Dermis microvascular lymphatic vessel endothelial cell (primary cell): ENCODE measurements at places on chromosomes 5 and 9.

GRCh38 chr9:116574027-116574679 is 113.0 kb upstream of the TRIM32 start:
- no peak for DNase-seq

DNA sequence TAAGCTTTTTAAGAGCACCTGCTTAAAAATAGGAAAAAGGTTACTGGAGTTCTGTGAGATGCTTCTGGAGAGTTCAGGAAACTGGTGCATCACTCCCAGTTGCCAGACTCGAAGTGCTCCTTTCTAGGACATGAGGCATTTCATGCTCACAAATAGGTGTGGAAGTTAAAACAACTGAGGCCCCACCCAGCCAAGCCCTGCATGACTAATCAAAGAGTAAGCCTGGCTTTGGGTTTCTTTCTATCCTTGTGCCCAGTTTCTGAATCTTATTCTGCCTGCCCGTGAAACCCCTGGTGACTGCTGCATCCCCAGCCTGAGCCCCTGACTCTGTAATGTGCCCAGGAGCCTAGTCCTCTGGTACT is 7.7 kb downstream of the SPINK9 start:
- no peak for DNase-seq

DNA sequence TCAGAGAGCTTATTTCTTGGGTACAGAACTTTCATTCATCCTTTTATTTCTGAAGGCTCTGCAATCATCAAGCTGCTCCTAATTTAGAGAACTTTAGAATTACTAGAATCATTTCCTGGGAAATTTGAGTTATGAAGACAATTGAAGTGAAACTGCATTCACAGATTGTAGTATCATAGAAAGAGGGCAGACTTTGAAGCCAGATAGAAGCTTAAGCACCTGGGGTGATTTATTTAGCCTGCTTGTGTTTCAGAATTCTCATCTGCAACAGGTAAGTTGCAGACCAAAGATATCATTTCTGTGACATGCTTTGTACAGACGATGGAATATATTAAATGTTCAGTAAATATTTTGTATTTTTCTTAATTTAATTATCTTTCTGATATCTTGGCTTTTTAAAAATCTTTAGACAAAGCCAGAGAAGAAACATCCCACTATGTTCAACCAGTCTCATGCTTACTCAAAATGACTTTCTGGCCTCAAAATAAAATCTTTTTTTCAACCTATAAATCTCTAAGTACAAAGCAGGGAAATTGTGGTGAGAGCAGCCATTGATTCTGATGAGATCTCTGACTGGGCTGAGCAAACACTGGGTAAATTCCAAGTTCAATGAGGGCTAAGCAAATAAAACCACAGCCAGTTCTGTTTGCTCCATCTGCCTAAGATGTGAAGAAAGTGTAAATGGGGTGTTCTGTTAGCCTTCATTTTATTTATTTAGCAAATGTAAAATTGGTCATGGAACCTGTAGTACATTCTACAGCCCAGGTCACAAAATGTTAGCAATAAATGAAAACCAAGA is 264.7 kb upstream of the CCNG1 start:
- DNase-seq: no peak

- no peak for DNase-seq
Observed at GRCh38 chr5:139649082-139649991, 1.2 kb downstream of the CXXC5 start.

- no peak for DNase-seq
Observed at GRCh38 chr9:115764645-115765044, 388.9 kb upstream of the PAPPA start.

DNA sequence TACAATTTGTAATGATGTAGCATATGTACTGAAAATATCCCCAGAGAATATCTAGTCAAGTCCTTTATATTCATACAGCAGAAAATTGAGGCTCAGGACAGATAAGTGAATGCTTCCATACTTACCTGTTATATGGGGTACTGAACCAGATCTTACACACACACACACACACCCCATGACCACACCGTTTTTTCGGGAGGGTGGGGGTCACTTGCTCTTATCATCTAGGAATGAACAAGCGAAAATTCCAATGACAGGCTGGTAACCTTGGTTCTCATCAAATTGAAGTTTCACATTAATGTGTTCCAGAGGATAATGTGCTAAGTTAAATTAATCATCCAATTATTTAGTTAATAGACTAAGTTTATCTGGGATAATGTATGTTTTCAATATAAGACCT is 48.8 kb downstream of the ARL15 start:
- no peak for DNase-seq

- no peak for DNase-seq
Observed at GRCh38 chr9:123284656-123285055, 16.3 kb upstream of the STRBP start.

- DNase-seq: no peak
Observed at GRCh38 chr9:109912726-109913460, 132.9 kb downstream of the PALM2AKAP2 start.

DNA sequence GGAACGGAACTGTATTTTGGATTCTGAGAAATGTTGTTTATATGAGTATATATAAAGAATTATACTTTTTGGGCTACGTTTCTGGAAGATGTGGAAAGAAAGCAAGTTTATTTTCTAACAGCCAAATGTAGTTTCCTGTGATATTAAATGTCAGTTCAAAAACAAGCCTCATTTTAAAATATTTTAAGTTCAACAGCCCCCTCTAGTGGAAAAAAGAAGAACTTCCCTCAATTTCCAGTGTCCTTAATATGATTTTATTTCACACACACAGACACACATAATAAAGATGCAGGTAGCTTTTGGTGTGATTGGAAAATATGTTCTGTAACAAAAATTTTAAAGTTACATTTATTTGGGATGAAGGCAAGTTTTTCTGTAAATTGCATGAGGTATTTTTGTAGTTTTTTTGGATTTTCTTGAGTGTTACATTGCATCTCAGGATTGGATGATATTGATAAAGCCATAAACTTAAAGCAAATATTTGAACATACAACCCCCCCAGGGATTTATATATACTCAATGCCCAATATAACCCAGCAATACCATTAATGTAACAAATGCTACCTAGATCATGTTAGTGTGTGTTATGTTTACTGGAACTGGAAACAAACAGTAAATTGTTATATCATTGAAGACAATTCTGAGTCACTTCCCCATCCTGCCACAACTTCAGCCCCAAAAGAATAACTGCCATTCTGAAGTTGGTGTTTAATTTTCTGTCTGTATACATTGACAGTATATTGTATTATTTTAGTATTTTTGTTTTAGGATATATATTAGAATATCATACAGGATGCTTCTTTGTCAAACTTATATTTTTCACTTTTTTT is 54.0 kb downstream of the CCDC171 start:
- DNase-seq: peak; percentile 41

DNA sequence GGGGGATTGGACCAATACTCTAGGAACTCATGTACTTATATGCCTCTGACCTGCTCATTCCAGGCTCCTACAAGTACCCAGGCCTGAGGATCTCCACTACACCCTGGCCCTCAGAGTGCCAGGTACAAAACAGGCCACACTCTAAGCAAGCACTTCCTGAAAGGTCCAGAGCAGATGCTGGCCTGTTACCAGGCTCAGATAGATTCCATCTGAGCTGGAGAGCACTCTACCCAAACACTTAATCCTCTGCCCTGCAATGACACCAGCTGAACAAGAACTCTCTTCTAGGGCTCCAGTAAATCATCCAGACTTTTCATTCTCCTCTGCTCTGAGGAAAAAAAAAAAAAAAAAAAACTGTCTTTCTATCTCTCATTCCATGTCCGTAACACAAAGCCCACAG is 2.9 kb downstream of the P4HA2 start:
- DNase-seq: no peak

- no peak for DNase-seq
Observed at GRCh38 chr9:136010176-136010575, 49.0 kb upstream of the UBAC1 start.

DNA sequence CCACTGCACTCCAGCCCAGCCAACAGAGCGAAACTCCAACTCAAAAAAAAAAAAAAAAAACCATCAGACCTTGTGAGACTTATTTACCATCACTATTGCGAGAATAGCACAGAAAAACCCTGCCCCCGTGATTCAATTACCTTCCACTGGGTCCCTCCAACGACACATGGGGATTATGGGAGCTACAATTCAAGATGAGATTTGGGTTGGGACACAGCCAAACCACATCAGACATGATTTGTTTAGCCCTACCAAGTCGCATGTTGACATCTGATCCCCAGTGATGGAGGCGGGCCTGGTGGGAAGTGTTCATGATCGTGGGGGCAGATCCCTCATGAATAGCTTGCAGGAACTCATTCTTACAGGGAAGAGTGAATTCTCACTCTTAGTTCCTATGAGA is 26.6 kb downstream of the MYO10 start:
- DNase-seq: no peak

- no peak for DNase-seq
Observed at GRCh38 chr5:858726-859125, 7.9 kb upstream of the ZDHHC11 start.

DNA sequence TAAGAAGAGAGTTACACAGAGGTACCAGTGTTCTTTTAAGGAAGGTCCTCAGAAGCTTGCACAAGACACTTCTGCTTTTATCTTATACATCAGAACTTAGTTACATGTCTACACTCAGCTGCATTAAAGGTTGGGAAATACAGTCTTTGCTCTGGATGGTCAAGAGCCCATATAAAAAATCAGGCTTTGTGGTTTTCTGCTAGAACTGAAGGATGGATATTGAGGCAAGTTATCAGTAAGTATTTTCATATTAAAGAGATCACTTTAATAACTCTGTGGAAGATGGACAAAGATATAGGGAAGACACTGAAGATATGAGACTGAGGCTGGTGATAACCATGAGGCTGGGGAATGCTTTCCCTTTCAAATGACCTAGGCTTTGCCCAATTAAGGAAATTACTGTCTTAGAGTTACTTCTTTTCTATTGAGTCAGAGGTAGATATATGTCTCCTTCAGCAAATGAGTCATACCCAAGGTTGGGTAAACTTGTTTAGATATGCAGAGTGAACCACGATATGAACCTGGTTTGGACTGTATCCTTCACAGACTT is 87.0 kb upstream of the TNC start:
- no peak for DNase-seq

GRCh38 chr5:30693326-30693725 is 500.2 kb upstream of the CDH6 start:
- DNase-seq: no peak

- peak; percentile 33 for DNase-seq
Observed at GRCh38 chr5:10863763-10864383, 102.8 kb upstream of the DAP start.

DNA sequence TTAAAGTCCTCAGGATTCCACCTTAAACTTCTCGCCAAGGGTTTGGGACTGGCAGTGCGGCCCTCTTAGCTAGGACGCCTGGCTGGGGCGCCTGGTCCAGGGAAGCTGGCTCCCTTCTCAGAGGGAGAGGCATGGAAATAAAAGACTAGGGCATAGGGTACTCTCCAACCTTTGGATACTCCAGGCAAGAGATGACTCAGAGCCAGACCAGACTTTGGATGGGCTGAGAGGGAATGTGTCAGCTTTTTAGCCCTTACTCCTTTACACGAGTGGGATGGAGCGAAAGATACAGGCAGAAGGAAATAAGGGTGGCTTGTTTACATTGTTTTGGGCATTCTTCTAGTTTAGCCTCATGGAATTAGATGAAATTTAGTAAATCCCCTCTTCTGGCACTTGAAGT is 48.2 kb downstream of the IL31RA start:
- no peak for DNase-seq

DNA sequence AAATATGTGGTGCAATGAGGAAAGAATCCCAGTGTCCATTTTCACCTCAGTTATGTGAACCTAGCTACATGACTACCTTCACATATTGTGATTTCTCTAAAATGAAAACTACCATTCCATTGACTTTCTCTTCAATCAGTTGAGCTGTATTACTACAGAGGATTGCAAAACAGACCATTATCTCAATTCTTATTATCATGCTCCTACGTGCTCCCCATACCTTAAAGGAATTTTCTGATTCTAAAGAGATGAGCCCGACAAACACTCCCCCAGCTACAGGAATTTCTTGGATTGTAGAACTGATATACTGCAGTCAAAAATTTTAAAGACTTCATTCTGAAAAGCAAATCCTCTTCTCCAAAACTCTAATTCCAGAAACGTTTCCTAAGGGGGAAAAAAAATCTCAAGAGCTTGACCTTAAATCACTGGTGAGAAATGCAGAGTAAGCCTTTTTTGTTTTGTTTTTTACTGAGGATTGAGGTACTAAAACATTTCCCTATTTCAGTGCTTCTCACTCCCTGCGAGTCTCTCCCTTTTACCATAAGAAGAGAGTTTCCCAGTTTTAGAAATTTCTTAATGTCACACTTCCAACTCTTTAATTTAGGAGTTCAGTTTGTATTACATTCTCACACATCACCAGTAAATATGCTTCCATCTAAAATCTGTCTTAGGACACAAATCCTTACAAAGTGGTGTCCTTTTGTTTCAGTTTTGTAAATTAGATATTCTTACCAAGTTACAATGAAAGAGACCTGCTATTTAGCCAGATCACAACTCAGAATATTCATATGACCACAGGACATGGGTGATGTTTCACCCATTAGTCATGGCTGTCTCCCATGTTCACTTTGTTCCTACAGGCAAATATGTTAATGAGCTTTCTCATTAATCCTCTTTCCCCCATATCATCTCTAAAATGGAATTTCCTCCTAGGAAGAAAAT is 203.8 kb downstream of the TSSK1B start:
- no peak for DNase-seq

GRCh38 chr9:738209-738915 is 103.1 kb upstream of the DMRT1 start:
- no peak for DNase-seq

- DNase-seq: no peak
Observed at GRCh38 chr5:106874974-106875373, 795.8 kb downstream of the EFNA5 start.

DNA sequence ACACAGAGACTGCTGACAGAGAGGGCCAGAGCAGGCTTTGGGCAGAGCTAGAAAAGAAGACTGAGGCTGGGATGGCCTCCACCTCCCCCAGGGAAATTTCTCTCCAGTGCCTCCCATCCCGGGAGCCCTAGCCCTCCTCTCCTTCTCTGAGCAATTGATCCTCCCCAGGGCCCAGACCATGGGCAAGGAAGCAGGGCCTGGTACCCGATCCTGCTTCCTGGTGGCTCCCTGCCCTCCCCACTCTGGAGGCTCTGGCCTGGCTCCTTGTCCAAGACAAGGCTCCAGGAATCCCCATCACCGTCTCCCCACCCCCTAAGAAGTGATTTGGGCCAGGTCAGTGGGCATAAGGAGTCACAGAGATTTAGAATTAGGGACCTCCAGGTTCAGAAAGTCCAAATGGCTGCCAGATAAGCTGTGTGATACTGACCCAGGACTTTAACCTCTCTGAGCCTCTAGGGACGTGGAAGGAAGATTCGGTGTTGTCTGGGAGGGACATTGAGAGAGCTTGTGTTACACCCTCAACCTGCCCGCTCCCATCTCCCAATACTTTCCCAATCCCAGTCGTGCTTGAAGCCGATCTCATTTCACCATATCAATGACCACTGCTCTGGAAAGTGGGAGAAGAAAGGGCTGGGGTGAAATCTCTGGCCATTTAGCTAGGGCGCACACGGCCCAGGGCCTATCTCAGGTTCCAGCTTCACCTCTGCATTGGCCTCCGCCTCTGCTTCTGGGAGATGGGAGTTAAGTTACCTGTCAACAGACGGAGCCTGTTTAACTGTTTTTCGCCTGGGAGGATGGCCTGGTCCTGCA is 25.8 kb upstream of the KIF12 start:
- DNase-seq: no peak

- DNase-seq: no peak
Observed at GRCh38 chr9:96246267-96246671, 55.7 kb downstream of the HSD17B3 start.

- no peak for DNase-seq
Observed at GRCh38 chr9:16357828-16358227, 512.6 kb downstream of the BNC2 start.

GRCh38 chr5:153974131-153974812 is 64.4 kb downstream of the FAM114A2 start:
- peak; percentile 37 for DNase-seq

GRCh38 chr5:137580030-137580429 is 80.9 kb upstream of the SPOCK1 start:
- no peak for DNase-seq
